H4 (cell line): ENCODE measurements at places on chromosomes 7 and 10. TPM values are rescaled to one million over a fixed set of nuclear protein-coding genes. Genes with fewer than 3 reads are reported as not detected.
A peak's percentile ranks its signal among the peaks of the same experiment; 100 is the strongest.

The HOXA1 gene
- 1.2 and 3.0 TPM in 2 replicates for total RNA-seq

The PGAM2 gene
- total RNA-seq, result not detected in 2 replicates

The ADCYAP1R1 gene
- total RNA-seq, result 0.17 and 0.27 TPM in 2 replicates

The TRIL gene
- total RNA-seq, result not detected in 2 replicates

DNA sequence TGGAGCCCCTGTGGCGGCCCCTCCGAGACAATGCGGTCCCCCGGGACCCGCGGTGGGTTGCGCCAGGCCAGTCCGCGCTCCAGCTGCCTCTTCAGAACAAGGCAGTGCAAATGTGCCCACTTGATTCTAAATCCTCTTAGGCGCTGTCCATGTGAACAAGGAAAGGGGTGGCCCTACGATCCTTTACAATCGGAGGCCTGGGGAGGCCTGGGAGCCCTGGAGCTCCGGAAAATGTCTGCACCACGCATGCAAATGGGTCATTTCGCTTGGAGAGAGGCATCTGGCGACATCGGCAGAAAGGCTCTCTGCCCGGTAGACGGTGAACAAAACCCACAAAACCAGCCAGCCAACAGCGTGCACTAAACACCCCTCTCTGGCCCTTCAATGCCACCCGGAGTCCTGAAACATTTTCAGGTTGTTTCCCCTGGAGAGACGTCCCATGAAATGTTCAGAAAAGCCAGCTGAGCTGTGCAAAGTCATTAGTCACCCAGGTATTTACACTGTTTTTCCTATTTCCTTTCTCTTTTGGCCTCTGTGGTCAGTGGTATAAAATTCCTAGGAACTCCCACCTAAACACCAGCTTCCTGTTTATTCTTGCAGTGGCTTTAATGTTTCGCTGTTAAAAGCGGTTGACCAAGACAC lies 102.8 kb upstream of the ZNF438 start:
- DNase-seq, result peak; percentile 90

DNA sequence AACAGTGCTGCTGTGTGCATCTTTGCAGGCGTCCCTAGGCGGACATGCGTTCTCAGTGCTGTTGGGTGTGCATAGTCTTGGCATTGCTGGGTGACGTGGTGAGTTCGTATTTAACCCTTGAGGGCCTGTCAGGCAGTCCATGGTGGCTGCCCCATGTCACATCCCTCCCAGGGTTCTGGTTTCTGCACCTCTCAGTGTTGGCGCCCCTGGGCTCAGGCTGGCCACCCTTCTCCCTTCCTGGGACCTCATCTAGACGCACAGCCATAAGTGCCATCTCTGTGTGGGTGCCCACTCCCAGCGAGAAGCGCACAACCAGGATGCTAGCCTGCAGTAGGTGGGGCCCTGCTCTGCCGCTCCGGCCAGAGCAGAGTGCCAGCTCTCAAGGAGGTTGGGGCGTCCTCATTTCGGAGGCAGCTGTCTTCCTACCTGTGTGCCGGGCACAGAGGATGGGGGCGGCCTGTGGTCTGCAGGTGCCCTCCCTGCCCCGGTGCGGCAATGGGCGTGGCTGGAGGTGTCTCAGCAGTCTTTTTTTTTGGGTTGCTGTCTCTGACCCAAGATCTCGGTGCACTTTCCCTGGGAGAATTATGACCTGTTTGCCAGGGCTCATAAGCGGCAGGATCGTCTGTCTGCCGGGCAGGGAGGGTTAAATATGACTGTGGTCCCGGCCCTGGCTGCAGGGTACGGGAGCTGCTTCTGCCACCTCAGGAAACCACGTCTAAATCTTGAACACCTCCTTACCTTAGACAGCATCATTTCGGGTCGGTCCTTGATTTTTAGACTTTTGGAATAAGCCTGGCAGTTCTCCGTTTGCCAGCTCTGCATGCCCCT lies 6.5 kb downstream of the INPP5A start:
- no peak for DNase-seq

DNA sequence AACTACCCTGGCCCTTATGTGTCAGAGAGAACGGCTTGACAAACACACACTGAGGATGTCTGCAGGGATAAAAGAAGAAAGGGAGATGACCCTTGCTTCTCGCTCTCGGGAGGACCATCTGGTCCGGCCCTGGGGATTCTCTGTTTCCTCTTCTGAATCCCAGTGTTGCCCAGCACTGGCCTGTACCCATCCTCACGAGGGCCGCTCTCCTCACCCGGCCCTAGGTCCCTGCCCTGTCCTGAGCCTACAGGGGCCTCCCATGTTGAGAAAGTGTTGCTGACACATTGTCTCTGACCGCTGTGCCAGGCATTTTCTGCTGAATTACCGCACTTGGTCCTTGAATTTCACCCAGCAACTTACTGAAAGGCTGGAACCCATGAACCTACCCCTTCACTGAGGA lies 171.9 kb upstream of the LANCL2 start:
- DNase-seq, result no peak
